SIG-M5 (cell line): ENCODE measurements at places on chromosomes 11 and 22.

DNA sequence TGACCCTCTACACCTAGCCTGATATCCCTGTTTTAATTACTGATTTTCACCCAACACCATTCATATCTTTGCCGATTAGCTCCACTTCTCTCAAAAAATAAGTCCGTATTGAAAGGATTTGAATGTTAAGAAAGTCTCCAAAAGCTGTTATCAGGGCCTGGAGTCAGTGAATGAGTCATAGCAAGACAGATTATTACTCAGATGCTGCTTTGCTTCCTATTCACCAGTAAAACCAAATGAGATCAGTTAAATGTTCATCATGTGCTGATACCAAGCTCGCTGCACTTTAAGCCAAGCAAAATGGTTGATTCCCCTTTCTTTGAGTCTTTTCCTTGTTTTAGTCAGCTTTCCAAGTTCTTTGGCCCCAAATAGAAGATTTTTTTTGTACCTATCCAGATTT is 228.4 kb downstream of the FAT3 start:
- no peak for DNase-seq

GRCh38 chr11:95256321-95256779 is 25.3 kb upstream of the SESN3 start:
- peak; percentile 80 for DNase-seq

DNA sequence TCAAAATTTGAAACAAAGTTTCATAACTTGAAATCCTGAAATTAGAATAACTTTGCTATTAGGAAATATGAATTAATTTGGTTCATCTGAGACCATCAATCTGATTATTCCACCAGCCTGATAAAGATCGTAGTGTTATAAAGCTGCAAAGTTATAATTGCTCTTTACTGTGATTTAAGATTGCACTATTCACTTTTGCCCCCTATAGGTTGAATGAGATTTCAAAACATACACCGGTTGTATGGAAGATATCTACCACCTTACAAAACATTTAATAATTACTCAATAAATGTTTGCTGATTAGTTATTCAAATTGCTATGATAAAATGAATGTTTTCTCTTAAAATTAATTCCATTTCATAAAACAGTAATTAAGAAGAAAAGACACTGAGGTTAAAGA is 26.1 kb downstream of the APIP start:
- no peak for DNase-seq

- DNase-seq: no peak
Observed at GRCh38 chr11:20011307-20011951, 148.8 kb downstream of the DBX1 start.

DNA sequence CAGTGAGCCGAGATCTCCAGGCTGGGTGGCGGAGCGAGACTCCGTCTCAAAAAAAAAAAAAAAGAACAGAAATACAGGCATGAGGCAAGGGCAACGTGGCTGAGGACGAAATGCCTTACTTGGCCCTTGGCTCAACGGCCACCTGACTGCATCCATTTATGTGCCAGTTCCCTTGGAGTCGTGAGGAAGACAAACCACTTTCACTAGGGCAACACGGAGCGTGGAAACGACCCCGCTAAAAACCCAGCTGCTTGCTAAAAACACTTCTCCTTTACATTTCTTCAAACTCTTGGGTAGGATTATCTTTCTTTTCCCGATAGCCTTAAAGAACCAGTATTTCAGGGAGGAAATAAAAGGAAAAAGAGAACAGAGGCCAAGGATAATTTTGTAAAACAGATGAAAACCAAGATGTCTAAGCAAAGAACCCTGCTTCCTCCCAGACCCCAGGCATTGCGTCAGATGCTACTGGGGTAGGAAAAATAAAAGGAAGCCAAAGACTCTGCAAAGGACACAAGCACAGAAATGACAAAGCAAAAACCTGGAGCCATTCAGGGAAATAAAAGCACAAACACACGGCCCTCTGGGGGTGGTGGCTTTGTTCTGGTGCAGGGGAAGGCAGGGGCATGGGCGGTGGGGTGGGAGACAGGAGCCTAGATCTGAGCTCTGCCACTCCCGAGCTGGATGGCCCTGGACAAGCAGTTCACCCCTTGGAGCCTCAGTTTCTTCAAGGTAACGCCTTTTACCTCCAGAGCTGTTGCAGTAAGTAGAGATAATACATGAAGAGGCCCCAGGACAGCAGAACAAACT is 37.0 kb downstream of the PC start:
- DNase-seq: no peak

DNA sequence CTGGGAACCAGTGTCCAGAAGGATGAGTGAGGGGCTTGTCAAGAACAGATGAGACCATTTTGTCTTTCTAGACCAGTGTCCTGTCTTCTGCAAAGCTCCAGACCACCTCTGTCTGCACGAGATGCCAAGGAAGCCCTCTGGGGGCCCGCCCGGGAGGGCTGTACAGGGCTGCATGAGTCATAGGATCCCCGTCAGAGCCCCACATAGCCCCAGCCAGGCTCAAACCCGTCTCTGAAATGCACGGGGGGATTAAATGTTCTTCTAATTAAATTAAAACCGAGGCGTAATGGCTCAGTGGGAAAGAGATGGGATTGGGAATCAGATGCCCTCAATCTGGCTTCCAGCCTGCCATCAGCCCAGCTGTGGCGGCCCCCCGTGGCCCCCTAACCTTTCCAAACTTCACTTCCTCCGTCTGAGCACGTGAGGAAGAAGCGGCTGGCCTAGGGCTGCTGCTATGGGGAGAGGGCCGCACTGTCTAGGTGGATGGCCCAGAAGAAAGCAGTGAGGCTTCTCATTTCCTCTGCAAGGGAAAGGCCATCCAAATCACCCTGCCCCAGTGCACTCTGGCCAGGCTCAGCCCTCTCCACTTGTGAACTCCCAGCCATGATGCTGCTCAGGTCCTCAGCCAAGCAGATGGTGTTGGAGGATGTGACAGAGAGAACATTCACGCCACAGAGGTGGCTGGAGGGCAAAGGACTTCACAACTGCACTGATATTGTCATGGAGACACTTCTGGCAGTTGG is 32.8 kb downstream of the KCNQ1OT1 start:
- no peak for DNase-seq

DNA sequence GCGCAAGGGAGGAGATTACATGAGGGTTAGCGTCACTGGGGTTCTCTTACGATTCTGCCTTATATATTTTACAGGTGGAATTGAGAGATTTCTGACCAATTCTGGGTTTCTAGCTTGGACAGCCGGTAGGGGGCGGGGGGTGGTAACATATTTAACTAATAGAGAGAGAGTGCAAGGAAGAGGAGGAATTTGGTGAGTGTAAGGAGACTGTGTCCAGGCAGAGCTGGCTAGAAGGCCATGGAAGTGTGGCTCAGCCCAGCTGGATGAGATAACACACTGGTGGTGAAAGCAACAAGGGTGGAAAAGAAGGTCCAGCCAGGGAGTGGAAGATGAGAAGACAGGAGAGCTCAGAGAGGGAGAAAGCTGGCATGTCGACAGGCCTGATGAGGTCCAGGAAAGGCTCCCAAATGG is 56.5 kb downstream of the ST3GAL4 start:
- no peak for DNase-seq

DNA sequence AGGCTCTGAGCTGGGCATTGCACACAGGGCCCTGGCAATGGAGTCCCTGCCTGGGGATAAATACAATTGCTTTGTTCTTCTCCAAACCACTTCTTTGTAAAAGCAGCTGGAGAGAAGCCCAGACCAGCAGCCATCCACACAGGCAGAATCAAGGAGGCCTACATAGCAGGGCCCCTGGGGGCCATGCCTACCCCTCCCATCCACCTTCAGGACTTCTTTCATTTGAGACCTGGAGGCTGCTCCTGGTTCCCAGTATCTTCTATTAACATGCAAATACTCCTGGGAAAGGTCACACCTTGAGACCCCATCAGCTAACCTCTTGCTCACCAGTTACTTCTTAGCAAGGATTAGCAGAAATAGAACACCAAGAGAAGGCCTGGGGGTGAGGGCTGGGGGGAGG is 511.1 kb downstream of the SOX6 start:
- no peak for DNase-seq

- no peak for DNase-seq
Observed at GRCh38 chr11:19848219-19848618, 135.6 kb downstream of the NAV2 start.
